Activated CD8-positive, alpha-beta memory T cell treated with anti-CD3 and anti-CD28 coated beads, Interleukin-2, amount 50 U/mL, for 48 hours (primary cell): ENCODE measurements at places on chromosomes 13 and 19.

GRCh38 chr19:10553943-10554381 is 10.3 kb downstream of the ATG4D start:
- peak; percentile 79 for DNase-seq

DNA sequence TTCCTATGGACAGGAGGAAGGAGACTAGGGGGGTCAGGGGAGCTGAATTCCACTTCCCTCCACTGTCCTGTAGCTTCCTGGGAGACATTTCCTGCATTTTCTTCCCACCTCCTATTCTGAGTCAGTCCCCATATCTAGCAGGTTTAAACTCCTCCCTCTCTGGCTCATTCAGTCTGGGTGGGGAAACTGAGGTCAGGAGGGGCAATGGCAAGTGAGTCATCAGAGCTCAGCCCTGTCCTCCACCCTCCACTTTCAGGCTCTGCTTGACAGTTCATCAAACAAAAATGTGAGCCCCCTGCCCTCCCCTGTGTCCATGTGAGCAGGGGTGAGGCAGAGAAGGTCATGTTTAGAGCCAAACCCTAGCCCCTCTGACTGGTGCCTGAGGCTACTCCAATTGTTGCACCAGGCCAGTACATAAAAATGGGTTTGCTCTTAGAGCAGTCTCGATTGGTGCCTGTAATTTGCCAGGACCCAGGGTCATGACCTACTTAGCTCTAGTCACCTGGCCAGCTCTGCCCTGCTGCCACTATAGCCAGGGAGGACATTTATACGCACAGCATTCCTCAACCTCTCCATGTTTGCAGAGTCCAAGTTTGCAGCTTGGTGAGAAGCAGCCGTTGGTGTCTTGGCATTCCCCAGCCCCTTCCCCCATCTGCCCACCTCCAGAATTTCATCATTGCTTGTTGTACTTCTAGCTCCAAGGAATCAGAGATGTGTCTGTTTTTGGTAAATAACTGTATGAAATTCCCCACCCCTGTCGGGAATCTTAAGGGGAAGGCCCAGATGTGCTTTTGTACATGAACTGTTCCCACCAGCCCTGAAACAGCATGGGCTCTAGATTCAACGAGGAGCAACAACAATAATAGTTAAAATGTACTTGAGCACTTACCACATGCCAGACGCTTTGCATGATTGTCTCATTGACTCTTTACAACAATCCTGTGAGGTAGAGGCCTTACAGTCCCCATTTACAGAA is 20.7 kb downstream of the SAMD4B start:
- DNase-seq: no peak

DNA sequence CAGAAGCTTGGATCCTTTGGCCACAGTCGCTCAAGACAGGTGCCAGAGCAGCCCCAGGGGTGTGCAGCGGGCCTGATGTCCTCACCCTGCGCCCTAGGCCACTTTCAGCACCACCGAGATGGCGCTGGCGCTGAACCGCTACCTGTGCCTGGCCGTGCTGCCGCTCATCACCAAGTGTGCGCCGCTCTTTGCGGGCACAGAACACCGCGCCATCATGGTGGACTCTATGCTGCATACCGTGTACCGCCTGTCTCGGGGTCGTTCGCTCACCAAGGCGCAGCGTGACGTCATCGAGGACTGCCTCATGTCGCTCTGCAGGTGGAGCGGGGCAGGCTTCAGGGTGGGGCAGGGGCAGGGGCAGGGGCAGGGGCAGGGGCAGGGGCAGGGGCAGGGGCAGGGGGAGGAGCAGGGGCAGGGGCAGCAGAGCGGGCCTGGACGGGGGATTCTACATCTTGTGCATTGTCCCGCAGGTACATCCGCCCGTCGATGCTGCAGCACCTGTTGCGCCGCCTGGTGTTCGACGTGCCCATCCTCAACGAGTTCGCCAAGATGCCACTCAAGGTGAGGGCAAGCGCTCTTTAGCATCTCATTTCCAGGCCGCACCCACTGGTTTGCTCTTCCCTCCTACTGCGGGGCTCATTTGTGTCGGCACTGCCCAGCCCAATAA is 69.1 kb downstream of the RYR1 start:
- DNase-seq: no peak

DNA sequence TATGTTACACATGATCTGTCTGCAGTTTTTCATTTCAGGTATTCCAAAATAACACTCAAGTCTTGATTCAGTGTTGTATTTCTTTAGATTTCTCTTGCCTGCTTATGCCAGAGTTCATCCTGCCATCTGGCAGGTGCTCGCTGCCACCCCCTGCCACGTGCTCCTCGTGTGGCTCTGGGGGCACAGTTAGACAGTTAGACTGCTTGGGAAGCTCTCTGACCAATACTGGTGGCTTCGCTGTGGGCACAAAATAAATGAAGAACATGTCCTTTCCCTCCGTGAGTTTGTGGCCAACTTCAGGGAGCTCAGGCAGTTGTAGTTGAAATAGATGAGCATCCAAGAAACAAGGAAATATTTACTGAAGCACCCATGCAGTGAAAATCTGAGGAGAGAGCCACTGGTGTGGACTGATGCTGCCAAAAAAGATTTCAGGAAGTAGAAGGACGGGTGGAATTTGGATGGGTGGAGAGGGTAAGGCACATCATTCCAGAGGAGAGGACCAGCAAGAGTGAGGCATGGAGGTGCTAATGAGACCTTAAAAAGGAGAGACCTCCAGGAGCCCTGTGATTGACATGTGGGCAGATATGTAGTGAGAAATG is 37.5 kb upstream of the GPR183 start:
- DNase-seq: no peak

GRCh38 chr19:19487077-19487949 is 28.0 kb downstream of the TSSK6 start:
- no peak for DNase-seq

DNA sequence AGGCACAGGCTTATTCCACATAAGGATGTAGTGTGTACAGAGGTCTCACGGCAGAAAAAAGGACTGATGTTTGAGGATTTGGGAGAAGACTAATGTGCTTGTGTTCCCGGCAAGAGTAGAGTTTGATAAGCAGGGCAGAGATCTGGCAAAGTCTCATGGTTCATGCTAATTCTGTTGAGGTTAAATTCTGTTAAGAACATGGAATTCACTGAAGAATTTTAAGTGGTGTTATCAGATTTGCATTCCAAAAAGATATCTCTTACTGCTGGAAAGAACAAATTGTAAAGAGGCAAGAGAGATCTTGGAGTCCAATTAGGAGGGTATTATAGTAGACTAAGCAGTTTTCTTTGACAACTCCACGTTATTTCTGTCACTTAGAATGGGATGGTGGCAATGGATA is 348.3 kb downstream of the TDRD3 start:
- DNase-seq: no peak

DNA sequence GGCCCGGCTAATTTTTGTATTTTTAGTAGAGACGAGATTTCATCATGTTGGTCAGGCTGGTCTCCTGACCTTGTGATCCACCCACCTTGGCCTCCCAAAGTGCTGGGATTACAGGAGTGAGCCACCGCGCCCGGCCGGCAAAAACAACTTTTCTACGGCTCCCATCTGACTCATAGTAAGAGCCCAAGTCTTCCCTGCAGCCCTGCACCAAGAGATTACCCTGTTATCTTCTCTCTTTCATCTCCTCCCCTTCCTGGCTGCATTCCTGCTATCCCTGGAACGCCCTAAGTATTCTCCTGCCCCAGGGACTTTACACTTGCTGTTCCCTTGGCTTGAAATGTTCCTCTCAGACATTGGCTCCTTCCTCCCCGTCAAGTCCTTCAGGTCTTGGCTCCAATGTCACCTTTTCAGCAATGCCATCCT is 6.6 kb downstream of the AP2S1 start:
- no peak for DNase-seq

- DNase-seq: no peak
These were observed 47.3 kb upstream of the N4BP2L1 start for GRCh38 chr13:32474999-32475792.

- DNase-seq: no peak
These were observed 259.9 kb downstream of the SLITRK1 start for GRCh38 chr13:83622422-83622784.

DNA sequence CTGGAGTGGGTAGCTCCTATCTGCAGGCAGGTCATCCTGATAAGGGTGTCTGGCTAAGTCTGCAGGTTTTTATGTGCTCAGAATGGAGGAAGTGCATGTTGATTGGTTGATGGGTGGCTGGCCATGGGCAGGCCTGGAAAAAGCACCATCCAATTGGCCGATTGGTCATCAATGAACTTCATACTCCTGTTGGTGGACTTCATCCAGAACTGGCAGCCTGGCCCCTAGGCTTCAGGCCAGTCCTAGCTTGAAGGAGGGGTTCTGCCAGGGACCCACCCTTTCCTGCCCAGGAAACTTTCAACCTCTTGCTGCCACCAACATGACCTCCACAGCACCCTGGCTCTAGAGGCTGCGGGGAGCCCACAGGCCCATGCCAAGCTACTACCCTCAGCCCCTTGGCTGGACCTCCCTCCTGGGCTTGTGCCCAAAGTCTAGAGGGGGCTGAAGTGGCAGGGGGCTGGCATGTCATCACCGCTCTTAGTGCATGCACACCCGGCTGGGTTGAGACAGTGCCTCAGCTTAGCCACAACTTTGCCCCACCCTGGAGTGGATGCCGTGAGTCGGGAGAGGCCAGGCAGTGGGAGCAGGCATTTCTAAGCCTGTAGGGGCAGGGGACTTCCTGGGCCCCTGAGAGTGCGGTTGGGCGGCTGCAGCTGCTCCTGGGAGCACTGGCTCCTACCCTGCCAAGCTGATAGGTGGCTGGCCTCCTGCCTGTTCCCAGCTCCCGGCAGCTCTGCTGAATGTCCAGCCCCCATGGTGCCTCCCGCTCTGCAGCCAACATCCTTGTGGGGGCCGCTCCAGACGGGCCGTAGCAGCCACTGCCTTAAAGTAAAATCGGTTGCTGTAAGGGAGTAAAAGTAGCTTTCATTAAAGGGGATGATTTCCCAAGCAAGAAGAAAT is 13.2 kb downstream of the DNAJC15 start:
- DNase-seq: no peak

DNA sequence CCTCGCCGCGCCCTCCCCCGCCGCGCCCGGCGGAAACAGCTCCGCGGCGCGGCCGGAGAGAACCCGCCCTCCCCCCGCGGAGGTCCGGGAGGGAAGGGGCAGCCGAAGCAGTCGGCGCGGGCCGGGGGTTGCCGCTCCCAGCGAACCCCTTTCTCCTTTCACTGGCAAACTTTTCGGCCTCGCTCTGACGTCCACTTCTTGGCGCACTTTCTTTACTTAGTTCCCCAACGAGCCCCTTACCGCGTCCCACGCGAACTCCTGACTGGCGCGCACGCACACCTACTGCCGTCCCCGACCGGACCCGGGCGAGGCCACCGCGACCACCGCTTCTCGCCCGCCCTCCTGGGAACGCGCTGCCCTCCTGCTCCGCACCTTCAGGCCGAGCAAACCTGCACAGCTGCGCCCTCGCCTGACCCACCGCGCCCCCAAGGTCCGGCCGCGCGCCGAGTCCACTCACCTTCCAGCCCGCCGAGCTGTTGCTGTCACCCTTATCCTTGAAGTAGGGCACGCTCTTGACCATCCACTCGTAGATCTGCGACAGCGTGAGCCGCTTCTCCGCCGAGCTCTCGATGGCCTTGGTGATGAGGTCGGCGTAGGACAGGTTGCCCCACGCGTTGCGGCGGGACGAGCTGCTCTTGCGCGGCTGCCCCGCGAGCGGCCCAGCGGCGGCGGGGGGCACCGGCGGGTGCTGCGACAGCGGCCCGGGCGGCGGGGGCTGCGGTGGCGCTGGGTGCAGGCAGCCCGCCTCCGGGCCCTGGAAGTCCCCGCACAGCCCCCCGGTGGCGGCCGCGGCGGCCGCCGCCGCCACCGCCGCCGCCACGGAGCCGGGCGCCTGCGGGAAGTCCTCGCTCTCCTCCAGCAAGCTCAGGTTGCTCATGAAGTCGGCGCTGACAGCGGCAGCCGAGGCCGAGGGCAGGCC is 1.1 kb downstream of the FOXO1 start:
- peak; percentile 78 for DNase-seq

GRCh38 chr13:113862191-113862930 is 1.5 kb downstream of the GAS6 start:
- peak; percentile 44 for DNase-seq

DNA sequence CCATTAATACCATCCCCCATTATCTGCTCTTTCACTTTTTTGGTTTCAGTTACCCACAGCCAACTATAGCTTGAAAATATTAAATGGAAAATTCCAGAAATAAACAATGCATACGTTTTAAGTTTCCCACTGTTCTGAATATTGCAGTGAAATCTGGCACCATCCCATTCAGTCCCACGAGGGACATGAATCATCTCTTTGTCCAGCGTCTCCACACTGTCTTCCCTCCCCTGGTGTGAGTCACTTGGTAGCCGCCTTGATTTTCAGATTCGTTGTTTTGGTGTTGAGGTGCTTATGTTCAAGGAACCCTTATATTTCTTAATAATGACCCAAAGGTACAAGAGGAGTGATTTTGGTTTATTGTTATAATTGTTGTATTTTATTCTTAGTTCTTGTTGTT is 246.1 kb downstream of the DCT start:
- no peak for DNase-seq

- no peak for DNase-seq
These were observed 121.0 kb downstream of the COG6 start for GRCh38 chr13:39776439-39776838.

GRCh38 chr19:48362716-48363499 is 832 bp downstream of the TMEM143 start:
- peak; percentile 92 for DNase-seq

DNA sequence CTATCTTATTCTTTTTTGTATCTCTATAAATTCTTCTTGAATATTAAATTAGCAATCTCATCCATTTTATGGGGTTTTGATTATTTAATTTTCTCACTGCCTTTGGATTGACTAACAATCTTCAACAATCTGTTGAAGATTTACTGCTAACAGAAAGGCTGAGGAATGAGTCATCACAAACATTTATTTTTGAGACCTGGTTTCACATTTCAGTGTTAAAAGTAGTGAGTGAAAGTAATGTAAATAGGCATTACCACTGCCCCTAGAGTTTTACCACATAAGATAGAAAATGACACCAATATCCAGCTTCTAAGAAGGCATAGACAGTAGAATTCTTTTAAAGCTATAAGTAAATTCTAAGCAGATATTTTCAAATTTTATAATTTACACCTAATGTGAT is 472.8 kb downstream of the OLFM4 start:
- no peak for DNase-seq

- no peak for DNase-seq
These were observed 103.6 kb downstream of the MBNL2 start for GRCh38 chr13:97325738-97326137.

- no peak for DNase-seq
These were observed 39.5 kb upstream of the SMAD9 start for GRCh38 chr13:36959456-36960116.

GRCh38 chr13:64782466-64782865 is 2447.7 kb downstream of the PCDH9 start:
- no peak for DNase-seq

- DNase-seq: peak; percentile 77
These were observed 3.5 kb upstream of the CIRBP start for GRCh38 chr19:1265615-1266128.

DNA sequence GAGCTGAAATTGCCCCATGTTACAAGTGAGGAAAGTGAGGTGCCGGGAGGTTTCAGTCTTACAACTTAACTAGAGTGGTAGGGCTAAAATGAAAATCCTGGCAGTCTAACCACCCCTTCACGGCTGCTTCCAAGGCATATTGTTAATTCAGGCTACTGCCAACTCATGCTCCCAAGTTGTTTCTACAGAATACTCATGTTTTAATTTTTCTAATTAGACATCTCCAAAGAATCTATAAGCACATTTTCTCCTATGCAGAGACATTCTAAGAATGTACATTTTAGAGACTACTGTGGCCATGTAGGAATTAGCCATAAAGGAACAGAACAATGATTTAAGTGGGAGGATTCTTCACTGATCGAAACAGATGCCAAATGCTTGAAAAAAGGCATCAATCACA is 7.0 kb upstream of the TSC22D1 start:
- no peak for DNase-seq
